Stimulated activated CD8-positive, alpha-beta memory T cell treated with anti-CD3 and anti-CD28 coated beads, Interleukin-4, amount 100 ng/mL, for 48 hours (primary cell): ENCODE measurements at places on chromosomes 1 and 21.

- DNase-seq = no peak
Measured at GRCh38 chr21:26572076-26572701, 897 bp downstream of the CYYR1 start.

DNA sequence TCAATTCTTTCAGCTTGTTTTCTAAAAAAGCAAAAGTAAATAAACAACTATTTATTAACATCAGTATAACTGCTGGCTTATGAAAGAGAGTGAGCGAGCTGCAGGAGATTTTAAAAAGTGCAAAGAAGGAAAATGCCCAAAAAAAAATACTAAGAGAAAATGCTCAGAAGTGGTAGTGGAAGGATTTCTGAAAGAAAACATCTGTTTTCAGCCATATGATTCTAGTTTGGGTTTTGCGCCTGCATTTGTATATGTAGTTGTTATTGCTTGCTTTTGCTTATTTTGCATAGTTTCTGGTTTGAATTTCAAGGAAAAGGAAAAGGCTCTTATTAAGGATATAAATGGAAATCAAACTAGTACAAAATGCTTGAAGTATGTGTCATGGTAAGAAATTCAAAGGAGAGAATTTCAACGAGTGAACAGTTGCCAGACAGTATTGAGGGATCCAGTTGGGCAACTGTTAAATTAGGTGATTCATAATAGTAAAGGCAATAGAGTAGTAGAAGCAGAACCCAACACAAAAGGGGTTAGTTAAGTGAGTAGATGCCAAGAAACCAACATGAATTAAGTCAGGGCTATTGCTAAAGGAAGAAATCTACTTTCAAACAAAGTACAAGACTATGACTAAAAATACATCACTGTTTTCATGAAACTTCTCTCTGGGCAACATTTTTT, 1.2 kb downstream of the GBP5 start:
- DNase-seq = no peak

DNA sequence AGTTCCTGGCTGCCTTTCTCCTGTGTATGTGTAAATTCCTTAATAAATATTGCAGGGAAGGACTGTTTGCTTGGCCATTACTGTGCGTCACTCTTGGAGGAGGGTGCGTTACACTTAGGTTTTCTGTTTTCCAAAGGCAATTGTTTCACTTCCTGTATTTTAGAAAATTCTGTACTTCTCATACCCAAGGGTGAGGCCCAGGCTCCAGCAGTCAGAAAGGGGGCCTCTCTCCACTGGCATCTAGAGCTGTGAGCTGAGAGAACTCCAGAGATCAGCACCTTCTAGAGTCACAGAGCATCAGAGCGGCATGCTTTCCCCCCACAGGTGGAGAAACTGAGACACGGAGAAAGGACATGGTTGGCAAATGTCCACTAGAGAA, 27.0 kb upstream of the ZFP69B start:
- no peak for DNase-seq

DNA sequence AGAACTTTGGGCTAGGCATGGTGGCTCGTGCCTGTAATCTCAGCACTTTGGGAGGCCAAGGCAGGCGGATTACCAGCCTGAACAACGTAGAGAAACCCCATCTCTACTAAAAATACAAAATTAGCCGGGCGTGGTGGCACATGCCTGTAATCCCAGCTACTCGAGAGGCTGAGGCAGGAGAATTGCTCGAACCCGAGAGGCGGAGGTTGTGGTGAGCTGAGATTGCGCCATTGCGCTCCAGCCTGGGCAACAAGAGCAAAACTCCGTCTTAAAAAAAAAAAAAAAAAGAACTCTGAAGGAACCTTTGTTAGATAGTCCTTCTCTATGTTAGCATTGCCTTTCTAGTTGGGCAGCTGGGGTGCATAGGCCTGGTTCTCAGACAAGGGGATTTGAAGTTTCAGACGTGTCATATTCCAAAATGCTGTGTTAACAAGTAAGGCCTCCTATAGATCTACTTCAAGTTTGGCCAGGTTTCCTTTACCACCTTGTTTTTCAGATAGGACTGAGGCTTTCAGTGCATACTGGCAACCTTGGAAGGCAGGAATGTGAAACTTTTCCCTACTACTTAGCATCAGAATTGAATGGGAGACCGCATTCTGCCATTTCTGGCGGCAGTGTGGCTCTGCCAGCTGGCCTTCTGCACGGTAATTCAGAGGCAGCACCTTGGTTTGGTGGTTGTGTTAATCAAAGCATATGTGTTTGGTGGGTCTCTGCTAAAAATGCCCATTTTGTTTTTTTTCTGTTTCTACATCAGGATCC, 6.1 kb downstream of the UQCRH start:
- DNase-seq = no peak

DNA sequence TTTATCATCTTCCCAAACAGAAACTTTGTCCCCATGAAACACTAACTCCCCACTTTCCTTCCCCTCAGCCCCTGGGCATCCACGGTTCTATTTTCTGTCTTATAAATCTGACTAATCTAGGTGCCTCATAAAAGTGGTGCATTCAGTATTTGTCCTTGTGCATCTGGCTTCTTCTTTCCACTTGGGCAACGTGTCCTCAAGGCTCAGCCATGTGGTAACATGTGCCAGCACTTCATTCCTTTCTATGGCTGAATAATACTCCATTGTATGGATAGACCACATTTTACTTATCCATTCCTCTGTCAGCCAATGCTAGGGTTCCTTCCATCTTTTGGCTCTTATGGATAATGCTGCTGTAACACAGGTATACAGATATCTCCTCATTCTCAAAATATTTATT, 305.0 kb upstream of the RUNX1 start:
- no peak for DNase-seq

DNA sequence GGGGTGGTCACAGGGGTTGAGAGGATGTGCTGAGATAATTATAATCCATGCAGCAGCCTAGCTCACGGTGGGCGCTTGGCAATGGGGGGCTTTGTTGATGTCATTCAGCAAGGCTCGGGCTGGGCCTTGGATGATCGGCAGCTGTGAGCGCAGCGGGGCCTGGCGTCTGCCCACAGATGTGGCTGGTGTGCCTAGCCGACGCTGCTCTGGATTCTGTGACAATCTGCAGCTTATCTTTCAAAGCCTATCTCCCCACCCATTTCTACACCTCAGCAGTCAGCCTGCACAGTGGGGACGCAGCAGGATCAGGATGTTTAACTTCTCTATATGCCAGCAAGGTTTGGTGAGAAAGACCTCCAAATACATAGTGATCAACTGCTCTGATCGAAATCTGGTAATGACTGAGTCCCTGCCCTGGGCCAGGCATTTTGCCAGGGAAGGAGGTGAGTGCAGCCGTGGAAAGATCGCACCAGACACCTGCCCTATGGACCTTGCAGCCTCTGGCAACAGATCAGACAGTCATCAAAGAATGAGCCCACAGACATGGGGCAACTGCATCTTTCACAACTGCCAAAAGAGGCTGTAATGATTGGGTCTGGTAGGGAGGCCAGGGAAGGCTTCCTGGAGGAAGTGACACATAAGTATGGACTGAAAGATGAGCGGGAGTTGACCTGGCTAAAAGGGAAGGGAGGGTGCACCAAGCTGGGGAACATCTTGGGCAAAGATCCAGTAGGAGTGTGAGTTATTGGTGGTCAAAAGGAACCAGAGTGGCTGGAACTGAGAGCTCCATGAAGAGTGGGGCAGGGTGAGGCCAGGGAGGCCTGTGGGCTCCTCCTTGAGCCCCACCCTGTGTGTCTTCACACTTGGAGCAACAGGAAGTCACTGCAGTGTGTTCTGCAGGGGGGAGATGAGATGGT, 35.3 kb downstream of the EPHB2 start:
- DNase-seq = no peak

GRCh38 chr1:39102537-39103327, 76.6 kb downstream of the NDUFS5 start:
- peak; percentile 32 for DNase-seq

- DNase-seq = no peak
Measured at GRCh38 chr1:10877894-10878293, 81.4 kb upstream of the CASZ1 start.

DNA sequence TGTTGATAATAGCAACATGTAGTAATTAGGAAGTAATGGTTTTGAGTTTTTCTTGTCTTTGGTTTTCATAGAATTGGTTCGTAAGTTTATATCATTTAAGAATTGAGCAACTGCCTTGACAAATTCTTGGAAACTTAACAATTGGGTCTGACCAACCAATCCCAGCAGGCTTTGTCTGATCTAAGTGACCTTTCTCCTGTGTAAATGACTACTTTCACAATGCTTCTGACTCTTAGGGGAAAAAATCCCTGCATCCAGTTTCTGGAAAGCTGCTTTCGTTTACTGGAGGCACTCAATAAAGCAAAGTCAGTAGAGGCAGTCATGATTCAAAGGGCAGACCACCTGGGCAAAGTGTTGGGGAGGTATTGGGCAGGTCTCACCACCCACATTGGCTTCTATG, 303.6 kb upstream of the FAM78B start:
- DNase-seq = no peak

- no peak for DNase-seq
Measured at GRCh38 chr21:25903607-25904006, 168.8 kb downstream of the GABPA start.

DNA sequence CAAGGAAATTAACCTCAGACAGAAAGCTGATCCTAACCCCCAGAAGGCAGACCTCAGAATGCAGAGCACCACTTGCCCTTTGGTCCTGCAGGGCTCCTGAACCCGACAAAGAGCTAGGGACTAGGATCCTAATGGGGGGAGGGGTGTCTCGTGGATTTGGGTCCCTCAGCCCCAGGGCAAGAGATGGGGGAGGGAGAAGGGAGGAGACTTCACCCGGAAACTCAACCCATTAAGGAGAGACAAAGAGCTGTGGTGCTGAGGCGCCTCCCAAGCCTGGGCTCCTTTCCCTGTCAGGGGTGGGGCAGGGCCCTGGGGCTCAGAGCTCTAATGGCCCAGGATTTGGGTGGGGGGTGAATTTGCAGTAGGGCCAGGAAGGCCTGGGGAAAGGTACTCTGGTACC, 2.9 kb downstream of the NECTIN4 start:
- no peak for DNase-seq

DNA sequence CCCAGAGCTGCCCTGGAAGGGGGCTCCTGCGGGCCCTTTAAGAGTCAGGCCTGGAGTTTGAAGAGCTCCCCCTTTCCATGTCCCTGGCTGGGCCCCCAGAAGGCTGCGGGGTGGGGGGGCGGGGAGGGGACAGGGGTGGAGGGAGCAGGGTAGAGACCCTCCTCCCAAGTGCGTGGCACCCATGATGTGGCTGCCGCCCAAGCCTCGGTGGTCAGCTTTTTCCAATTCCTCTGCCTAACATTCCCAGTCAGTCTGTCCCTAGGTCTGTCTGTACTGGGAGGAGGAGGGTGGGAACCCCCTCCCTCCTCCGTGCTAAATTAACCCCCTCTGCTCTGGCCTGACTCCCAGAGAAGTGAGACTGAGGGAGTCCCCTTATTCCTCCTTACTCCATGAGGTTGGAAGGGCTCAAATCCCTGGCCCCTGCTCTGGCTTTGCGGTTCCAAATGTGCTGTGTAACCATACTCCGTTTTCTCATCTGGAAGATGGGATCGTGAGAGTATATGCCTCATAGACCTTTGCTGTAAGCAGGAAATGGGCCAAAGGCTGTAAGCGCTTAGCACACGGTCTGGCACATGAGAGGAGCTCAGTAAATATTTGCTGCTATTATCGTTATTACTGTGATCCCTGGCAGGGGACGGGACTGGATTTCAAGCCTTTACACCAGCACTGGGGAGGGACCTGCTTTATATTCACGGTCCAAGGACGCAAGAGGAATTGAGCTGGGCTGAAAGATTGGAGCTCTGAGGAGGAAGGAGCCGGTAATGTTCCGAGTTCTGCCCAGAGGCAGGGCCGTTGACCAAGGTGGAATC, 658 bp upstream of the COL16A1 start:
- no peak for DNase-seq

DNA sequence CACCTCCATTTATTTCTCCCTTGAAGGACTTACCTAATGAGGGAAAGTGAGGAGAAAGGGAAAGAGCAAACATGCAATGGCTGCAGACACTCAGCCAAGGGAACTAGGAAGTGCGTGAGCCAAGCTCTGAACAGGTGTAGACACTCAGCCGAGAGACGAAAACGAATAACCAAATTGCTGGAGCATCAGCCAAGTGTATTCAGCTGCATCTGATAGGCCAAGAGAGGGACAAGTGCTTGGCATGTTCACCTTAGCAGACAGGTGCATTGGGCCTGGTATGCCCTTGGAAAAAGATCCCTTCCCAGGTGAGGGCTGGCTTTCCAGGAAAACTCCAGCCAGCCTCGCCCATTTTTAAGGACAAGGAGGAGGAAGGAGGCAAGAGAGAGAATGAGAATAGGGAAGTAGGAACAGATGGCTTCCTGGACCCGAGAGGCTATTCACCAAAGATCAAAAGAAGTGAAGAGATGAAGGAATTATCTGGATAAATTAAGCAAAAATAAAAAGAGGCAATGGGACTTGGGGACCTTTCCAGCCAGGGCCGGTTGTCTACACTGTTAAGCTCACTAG, 184.7 kb downstream of the TOMM20 start:
- DNase-seq = peak; percentile 17

- DNase-seq = no peak
Measured at GRCh38 chr1:226945106-226945857, 5.2 kb downstream of the COQ8A start.

DNA sequence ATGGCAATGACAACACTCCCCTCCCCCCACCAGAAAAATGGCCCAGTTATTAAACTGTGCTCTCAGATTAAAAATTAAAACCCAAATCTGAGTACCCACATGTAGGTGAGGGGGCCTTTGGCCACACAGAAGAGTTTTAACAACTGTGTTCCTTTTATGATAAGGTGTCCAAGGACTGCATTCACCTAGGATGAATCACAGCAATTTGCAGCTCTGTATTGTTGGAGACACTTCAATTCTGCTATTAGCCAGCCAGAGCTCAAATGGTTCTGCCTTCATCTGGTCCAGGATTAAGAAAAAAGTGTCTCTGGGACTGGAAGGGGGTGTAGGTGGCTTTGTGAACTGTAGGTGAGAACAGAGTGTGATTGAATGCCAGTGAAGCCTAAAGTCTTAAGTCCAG, 43.3 kb upstream of the DIRAS3 start:
- DNase-seq = no peak

DNA sequence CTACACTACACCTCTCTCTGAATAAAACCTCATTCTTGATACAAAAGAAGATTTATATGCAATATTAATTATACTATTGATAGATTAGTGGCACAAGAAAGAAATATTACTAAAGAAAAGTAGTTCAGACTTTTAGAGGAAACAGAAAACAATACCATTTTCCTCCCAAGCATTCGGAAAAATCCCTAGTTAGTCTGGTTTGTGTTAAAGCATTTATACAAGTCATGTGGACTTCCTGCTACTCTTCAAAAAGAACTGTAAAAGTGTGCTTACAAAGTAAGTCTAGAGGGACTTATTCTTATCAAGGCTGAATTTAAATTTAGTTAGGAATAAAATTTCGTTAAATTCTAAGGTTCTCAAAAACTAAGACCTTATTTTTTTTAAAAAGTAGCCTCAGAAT, 129.1 kb downstream of the ATP1B1 start:
- DNase-seq = no peak
